ENCODE measurements at places on chromosomes 6 and 20. TPM values are rescaled to one million over a fixed set of nuclear protein-coding genes. Genes with fewer than 3 reads are reported as not detected.

- H3K4me1 ChIP-seq = no peaks in the 10 kb centered on the region
- peaks cover 3% of the 10 kb centered on the region for H3K27me3 ChIP-seq
- H3K27ac ChIP-seq = no peak overlapping the region
- no peak overlapping the region for H3K4me3 ChIP-seq
- H3K36me3 ChIP-seq = no peaks in the 10 kb centered on the region
These were observed 73.2 kb downstream of the ROS1 start for GRCh38 chr6:117352466-117353081.

- no peak for DNase-seq
- H3K27ac ChIP-seq = no peak overlapping the region
- no peak overlapping the region for H3K4me3 ChIP-seq
- no peaks in the 10 kb centered on the region for H3K27me3 ChIP-seq
- H3K36me3 ChIP-seq = no peaks in the 10 kb centered on the region
- peaks cover 5% of the 10 kb centered on the region for H3K4me1 ChIP-seq
These were observed 20.3 kb upstream of the BTN3A2 start for GRCh38 chr6:26344658-26345057.

The HLA-A gene
- 2,388 TPM for total RNA-seq

DNA sequence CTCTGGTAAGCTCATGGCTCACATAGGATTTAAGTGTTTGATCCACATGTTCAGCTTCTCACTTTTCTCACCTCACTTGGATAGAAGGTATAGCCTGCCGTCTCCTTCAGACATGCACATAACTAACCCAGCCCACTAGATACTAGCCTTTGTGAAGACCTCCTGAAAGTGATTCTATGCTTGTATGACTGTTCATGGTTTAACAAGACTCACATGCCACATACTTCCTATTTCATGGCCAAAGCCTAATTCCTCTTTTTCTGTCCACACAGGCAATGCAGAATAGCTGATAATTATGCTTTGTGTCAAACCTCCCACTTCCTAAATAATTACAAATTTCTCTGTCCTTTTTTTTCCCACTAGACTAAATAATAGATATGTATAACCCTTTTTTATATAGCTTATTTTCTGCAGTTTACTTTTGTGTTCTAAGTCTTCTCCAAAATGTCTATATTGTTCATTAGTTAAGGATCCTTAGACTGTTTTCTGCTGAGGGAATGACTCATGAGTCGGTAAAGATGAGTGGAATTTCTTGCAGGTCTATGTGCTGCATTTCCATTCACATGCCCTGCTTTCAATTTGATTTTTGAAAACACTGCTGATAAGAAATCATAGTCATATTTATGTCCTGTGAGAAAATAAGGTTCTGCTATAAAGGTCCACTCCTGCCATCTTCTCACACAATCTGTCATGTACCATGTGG lies 43.0 kb downstream of the HDDC2 start:
- H3K4me1 ChIP-seq = no peaks in the 10 kb centered on the region
- H3K36me3 ChIP-seq = no peaks in the 10 kb centered on the region
- H3K4me3 ChIP-seq = no peak overlapping the region
- H3K27ac ChIP-seq = no peak overlapping the region

The TFAP2C gene
- not detected for total RNA-seq

- no peaks in the 10 kb centered on the region for H3K4me1 ChIP-seq
- H3K27ac ChIP-seq = no peak overlapping the region
- no peaks in the 10 kb centered on the region for H3K36me3 ChIP-seq
- DNase-seq = no peak
These were observed 146.9 kb upstream of the KCNG1 start for GRCh38 chr20:51169813-51170212.

DNA sequence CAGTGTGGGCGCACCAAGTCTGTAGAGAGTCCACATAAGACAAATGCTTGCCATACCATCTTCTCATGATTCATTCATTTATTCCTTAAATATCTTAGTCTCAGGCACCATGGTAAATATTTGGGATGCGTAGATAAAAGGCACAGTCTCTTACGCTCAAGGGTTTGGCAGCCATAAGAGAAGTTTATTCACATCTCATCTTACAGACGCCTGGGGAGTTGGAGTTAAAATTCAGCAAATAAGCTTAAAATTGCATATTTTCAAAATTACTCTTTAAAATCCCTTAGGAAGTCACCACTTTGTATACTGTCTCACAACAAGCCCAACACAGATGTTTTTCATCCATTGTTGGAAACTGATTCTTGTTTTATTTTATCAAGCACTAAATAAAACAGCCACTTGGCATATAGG lies 363.3 kb downstream of the KIF16B start:
- no peak overlapping the region for H3K27ac ChIP-seq
- no peaks in the 10 kb centered on the region for H3K4me1 ChIP-seq
- no peaks in the 10 kb centered on the region for H3K27me3 ChIP-seq
- no peaks in the 10 kb centered on the region for H3K36me3 ChIP-seq
- no peak for DNase-seq
- no peak overlapping the region for H3K4me3 ChIP-seq

The HTR1E gene
- not detected for total RNA-seq

GRCh38 chr6:158057213-158057987 lies 75.7 kb downstream of the SYNJ2 start:
- peaks cover 15% of the 10 kb centered on the region for H3K4me1 ChIP-seq
- H3K27me3 ChIP-seq = no peaks in the 10 kb centered on the region
- no peaks in the 10 kb centered on the region for H3K36me3 ChIP-seq
- no peak overlapping the region for H3K4me3 ChIP-seq
- DNase-seq = no peak
- no peak overlapping the region for H3K27ac ChIP-seq

GRCh38 chr6:65113581-65113980 lies 593.4 kb downstream of the EYS start:
- no peak overlapping the region for H3K27ac ChIP-seq
- no peaks in the 10 kb centered on the region for H3K36me3 ChIP-seq
- H3K27me3 ChIP-seq = no peaks in the 10 kb centered on the region

GRCh38 chr20:19807191-19807945 lies 49.3 kb downstream of the RIN2 start:
- no peak overlapping the region for H3K27ac ChIP-seq
- no peaks in the 10 kb centered on the region for H3K4me1 ChIP-seq
- H3K27me3 ChIP-seq = no peaks in the 10 kb centered on the region
- no peak overlapping the region for H3K4me3 ChIP-seq
- DNase-seq = no peak
- no peaks in the 10 kb centered on the region for H3K36me3 ChIP-seq

DNA sequence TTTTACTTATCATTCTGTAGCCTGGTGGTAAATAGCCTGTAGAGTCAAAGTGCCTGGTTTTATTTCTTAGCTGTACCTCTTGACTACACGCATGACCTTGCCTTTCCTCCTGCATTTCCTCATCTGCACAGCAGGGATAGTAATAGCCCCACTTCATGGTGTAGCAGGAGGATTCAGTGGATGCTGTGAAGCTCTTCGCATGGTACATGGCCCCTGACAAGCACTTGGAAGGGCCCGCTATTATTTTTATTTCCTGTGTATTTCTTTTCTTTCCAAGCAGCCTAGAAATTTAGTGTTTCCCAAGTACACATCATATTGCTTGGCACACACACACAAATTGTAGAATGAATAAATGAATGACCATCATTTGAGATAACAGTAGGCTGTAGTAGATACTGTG lies 547.2 kb downstream of the CDH26 start:
- peaks cover 2% of the 10 kb centered on the region for H3K27me3 ChIP-seq

DNA sequence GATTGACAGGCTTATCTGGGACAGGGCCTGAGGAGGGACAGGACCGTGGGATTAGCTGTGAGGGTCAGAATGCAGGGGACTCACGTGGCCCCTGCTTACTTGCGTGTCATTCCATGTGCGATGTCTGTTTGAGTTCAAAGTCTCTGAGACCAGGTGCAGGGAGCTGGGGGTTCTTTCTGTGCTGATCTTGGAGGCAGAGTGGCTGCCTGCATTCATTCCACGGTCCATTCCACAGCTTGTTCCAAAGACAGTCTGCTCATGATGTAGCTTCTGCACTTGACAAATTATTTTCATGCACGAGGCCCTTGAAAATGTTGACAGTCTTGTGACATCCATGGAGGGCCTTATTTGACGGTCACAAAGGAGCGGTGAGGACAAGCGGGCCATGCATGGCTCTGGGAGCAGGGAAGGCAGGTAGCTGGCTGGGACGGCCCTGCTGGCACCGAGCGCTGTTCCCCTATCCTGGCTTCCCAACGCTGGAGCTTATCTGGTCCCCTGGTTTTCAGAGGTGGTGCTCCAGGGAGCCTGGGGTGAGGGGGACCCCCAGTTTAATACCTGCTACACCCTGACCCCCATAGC lies 156.3 kb upstream of the RNF24 start:
- no peaks in the 10 kb centered on the region for H3K27me3 ChIP-seq
- DNase-seq = no peak
- no peaks in the 10 kb centered on the region for H3K36me3 ChIP-seq

The FERMT1 gene
- not detected for total RNA-seq

DNA sequence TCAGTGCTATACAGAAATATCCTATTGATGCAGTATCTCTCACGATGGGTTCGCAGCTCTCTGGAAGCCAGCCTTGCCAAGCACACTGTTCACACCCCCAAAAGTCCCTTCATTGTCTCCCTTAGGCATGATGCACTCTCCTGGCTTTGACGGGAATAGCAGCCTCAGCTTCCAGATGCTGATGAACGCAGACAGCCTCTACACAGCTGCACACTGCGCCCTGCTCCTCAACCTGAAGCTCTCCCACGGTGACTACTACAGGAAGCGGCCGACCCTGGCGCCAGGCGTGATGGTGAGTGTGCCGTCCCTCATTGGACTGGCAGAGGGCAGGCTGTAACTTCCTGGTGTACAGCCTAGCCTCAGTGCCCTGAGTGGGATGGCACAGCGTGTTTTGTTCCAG lies 60.0 kb upstream of the PBOV1 start:
- H3K36me3 ChIP-seq = no peaks in the 10 kb centered on the region
- no peak overlapping the region for H3K4me3 ChIP-seq
- H3K4me1 ChIP-seq = no peaks in the 10 kb centered on the region

The MAFB gene
- not detected for total RNA-seq

GRCh38 chr6:66396549-66396948 lies 689.5 kb upstream of the EYS start:
- DNase-seq = no peak
- H3K27ac ChIP-seq = no peak overlapping the region
- no peak overlapping the region for H3K4me3 ChIP-seq
- H3K36me3 ChIP-seq = no peaks in the 10 kb centered on the region

DNA sequence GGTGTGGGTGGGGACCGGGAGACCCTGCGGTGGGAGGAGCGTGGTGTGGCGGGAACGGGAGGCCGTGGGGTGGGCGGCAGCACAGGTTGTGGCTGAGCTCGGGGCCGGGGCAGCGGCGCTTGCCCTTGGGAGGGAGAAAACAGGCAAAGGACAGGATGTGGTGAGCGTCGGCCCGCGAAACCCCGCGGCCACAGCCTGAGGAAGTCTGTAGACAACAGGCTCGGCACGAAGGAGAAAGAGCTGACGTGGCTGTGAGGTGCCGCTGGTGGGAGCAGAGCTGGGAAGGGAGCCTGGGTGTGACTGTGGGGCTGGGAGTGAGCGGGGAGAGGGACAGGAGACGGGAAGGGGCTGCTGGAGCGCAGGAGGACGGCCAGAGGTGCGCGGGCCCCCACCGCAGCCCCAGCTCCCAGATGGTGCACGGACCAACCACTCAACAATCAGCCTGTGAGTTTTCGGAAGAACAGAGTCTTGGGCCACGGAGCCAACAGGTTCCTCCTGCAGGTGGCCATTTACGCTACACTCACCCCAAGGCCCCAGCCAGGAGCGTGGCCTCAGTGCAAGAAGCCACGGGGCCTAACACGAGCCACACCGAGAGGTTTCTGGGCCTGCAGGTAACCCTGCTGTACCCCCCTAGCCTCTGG lies 202.8 kb downstream of the DLL1 start:
- H3K4me3 ChIP-seq = peak overlapping the region; percentile 24
- no peaks in the 10 kb centered on the region for H3K27me3 ChIP-seq
- no peaks in the 10 kb centered on the region for H3K36me3 ChIP-seq

The GCNT2 gene
- 6.9 TPM for total RNA-seq

DNA sequence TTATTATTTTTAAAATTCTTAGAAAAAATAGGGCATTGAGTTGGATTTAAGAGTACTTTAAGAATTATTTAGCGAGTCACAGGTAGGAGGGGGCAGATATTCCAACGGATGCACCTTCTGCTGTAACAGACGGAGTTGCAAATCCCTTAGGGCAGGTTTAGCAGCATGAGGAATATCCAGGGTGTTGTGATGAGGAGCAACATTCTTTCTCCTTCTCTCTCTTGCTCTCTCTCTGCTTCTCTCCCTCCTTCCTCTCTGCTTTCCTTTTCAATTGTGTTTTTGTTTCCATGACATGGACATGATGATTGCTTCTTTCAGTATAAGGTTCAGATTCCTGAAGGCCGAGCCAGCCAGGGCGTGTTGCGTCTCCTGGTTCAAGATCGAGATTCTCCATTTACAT lies 28.9 kb downstream of the CDH26 start:
- H3K27ac ChIP-seq = no peak overlapping the region
- no peak overlapping the region for H3K4me3 ChIP-seq
- DNase-seq = no peak
- no peaks in the 10 kb centered on the region for H3K4me1 ChIP-seq

DNA sequence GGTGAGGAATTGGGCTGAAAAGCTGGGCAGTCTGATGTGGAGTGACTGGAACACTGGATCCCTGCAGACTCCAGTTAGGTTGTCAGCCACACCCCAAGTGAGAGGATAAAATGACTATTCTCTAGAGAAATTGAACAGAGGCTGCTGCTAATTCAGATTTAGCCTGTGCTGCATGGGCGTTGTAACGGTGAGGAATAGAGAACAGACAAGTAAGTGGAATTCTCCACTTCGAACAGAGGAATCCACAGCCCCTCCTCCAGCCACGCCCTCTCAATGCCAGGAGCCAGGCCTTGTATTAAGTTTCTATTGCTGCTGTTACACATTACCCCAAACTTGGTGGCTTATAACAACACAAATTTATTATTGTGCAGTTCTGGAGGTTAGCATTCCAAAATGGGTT lies 109.3 kb downstream of the CFAP61 start:
- DNase-seq = no peak
- no peaks in the 10 kb centered on the region for H3K27me3 ChIP-seq
- H3K36me3 ChIP-seq = no peaks in the 10 kb centered on the region

Measured in CD4-positive, CD25-positive, alpha-beta regulatory T cell (primary cell).